ENCODE measurements at places on chromosomes 5 and 9.

GRCh38 chr9:20506099-20506900, 116.0 kb downstream of the MLLT3 start:
- no peak for DNase-seq

DNA sequence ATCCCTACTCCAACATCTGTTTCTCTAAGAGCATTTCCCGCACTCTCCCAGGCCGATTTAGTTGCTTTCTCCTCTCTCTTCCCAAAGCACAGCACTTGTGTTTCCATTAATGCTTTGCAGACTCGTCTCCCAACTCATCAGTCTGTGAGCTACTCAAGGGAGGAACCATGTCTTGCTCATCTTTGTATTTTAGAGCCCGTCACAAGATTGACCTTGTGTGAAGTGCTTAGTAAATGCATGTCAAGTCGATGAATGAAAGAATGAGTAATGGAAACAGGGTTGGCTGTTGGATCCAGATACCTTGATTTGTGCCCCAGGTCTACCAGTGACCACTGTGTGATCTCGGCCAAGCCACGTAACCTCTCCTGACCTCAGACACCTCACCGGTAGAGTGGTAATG, 99.3 kb downstream of the KLF4 start:
- DNase-seq, result no peak

DNA sequence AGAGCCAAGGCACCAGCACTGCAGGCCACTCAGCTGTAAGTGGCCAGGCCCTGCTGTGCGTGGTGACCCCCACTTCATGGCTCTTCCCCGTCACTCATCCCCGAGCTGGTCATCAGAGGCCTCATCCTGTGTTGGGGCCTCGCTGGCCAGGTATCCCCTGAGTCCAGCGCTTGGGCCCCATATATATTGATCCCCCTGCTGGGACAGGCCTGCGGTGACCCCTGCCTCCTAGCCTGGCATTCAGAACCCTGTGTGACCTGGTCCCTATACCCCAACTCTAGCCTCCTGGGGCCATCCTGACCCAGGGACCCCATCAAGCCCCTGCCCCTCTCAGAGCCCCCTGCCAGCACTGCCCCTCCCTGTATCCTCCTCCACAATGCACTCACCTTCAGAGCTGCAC, 12.7 kb downstream of the GBGT1 start:
- no peak for DNase-seq

GRCh38 chr9:13588151-13589033, 308.9 kb upstream of the MPDZ start:
- DNase-seq, result no peak

DNA sequence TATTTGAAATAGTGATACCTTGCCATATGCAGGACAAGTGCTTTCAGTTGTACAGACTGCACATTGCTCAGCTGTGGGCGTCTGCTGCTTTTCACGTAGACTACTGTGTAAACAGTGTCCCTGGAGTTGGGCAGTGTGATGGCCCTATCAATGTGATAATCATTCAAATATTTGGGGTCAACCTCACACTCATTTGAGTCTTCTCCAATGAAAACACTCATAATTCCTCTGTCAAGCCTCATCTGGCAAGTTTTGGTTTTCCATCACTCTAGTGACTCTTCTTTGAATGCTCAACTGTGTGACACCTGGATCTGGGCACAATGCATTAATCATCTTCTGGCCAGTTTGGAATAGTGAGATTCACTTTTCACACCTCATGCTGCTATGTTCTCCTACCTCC, 64.4 kb downstream of the UGCG start:
- no peak for DNase-seq

- no peak for DNase-seq
These were observed 10.1 kb upstream of the MOB3B start for GRCh38 chr9:27539479-27540441.

DNA sequence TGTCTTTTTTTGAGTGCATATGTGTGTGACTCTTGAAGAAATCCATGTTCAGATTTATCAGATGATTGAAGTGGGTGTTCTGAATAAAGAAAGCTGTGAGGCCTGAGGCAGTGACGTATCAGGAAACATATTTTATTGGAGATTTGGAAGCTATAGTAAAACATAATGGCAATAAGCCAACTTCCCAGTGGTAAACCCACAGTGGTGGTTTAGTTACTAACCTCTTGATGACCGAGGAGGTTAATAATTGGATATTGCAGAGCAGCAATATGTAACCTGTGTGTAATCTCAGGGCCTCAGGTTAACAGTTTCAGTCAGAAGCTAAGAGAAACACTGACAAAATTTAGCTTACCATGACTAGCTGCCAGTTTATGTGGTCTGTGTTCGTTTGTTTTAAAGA, 6.9 kb downstream of the RGMB start:
- no peak for DNase-seq

DNA sequence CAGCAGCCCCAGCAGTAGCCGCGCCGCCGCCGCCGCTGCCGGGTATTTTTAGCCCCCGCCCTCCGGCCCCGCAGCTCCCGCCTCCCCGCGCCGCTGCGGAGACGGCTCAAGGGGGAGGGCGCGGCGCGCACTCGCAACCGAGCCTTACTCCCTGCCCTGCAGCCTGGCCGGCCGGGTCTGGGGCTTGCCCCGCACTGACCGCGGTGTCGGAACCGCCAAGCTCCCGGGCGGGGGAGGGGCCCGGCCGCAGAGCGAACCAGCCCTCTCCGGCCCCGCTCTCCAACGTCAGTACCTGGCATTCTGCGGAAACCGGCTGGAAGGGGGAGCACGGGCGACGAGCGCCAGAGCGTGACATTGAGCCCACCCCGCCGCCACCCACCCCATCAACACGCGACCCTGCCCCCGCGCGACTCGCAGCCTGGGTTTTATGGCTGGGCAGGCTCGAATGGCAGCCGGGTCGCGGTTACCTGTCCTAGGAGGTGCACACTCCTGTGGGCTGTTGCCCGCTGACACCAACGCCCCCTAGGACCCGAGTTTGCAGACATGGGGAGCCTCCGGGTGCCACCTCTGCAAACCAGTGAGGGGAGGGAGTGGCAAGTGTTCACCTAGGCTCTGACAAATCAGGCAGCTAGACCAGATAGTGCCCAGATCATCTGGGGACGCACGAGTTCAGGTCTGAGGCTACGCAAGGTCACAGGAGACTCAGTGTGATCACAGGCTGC, at the start of gene ACSL6:
Gene ACSL6, minus strand, starts transcription at position 37 of the 722 bp plus-strand sequence. CDS start 105 bp downstream, outside the sequence.
- no peak for DNase-seq

DNA sequence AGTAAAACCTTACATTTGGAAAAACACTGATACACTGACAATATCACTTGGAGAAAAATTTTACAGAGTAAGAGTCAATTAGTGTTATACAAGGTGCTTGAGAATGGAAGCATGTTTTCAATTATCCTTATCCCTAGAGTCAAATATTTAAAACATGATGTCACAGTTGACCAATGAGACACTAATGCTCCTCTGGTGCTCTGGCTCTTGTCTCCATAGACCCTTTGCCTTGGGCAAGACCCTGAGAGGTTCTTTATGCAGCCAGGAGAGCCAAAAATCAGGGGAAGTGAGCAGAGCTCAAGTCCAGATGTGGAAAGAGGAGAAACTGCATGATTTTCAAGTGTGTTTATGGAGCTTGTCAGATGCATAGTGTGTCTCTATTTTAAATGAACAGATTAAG, 153.9 kb downstream of the MARCHF11 start:
- DNase-seq, result no peak

DNA sequence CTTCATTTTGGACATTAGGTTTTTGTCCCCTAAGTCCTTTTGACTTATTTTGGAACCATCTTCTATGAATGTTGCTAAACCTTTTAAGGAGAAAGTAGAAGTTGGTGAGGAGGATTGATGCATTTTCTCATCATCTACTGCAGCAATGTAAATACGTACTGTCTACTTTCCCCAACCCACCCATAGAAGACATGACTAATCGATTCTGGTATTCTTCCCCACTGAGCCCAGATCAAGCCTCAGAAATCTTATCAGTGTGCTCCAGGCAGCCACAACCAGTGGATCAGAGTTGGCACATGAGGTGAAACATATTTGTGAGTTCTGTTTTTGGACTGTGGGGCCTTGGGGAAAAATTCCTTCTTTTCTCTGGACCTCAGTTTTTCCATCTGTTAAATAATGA, 57.7 kb downstream of the FGF18 start:
- no peak for DNase-seq

GRCh38 chr9:128242828-128243214, 33.0 kb downstream of the GOLGA2 start:
- DNase-seq, result no peak

DNA sequence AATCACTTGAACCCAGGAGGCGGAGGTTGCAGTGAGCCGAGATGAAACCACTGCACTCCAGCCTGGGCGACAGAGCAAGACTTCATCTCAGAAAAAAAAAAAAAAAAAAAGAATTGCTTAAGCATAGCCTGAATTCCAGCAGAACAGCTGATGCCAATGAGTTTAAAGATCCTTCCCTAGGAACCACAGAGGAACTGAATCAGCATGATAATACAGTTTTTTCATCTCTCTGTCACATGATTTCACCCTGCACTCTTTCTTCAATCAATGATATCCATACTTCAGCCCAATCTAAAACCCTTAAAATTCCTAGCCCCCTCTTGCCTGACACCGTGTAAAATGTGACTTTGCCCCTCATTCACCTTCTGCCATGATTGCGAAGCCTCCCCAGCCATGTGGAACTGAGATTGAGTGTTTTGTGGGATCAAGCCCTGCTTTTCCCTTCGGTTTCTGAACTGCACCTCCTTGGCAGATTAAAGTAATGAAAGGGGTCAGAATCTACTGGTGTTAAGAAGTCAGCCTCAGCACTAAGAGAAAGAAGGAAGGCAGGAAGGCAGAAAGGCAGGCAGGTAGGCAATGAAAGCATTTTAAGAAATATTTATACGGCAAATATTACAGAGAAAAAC, 20.9 kb upstream of the DMXL1 start:
- DNase-seq, result no peak

DNA sequence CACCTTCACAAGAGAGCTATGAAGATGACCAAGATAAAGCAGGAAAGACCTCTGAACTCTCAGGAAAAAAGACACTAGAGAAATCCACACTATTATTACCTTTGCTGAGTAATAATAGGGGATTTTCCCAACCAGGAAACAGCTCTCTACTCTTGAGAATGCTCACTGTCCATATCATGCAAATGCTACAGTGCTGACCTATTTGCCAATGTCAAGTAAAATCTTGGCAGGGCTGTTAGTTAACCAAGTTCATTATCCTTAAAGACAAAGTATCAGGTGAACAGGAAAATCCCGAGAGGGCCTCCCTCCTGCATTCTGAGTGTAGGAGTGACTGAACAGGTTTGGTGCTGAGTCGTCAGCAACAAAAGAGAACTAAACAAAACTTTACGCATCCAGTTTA, 306.6 kb downstream of the ACTL7B start:
- DNase-seq, result no peak

DNA sequence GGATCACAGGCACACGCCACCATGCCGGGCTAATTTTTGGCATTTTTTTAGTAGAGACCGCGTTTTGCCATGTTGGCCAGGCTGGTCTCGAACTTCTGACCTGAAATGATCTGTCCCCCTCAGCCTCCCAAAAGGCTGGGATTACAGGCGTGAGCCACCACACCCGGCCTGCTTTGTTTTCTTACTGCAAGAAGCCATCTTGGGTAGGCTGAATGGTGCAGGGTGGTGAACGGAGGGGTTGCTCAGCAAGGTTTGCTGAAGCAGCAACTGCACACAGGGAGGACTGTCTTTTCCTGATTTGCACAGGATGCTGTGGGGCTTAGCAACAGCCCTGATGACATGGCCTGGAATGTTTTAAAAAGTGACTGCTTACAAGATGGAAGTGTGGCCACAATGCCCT, 10.7 kb downstream of the ZNF354B start:
- no peak for DNase-seq

DNA sequence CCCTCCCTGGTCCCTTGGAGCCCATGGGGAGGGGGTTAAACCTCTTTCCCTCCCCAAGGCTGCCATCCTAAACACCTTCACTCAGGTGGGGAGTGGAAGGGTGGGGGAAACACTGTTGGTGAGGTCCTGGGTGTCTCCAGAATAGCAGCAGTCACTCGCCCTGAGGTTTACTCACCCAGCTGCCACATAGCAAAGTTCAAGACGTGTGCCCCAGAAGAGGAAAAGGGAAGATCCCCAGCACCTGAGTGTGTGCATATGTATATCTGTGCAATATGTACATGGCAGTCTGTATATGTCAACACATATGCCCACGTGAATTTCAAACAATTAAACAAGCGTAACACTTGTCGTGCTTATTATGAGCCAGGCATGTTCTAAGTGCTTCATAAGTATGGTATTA, 31.3 kb upstream of the SMU1 start:
- DNase-seq, result no peak

DNA sequence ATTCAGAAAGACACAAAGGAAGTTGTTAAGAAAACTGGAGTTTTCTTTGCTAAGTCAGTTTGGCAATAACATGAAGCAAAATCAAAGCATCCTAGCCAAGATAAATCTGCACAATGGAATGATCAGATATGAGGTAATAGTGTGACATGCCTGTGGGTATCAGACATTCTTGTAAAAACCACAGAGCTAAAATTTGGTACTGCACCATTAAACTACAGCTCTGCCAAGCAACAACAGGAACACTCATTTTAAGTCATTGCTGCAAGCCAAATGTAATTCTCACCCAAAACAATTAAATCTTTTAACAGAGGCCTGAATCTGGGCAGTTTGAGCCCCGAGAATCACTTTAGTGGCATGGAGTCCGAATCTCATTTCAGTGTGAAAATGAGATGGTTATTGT, 96.6 kb downstream of the VCAN start:
- no peak for DNase-seq

DNA sequence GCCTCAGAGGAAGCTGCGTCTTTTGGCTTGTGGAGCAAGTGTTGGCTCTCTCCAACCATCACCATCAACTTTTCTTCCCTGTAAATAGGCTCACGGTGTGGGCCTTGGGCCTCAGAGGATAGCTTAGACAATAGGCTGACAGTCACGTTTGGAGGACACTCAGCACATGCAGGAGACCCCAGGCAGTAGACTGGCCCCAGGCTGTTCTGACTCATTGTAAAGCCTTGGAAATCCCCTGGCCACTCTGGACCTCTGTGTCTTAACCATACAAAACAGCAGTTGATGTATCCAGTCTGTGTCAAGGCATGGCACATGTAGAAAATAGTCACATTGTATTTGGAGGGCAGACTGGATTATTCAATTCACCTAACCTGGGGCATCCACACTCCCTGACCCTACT, 18.6 kb downstream of the CD74 start:
- DNase-seq, result no peak

- DNase-seq, result no peak
These were observed 12.9 kb upstream of the AJM1 start for GRCh38 chr9:136829412-136829811.

DNA sequence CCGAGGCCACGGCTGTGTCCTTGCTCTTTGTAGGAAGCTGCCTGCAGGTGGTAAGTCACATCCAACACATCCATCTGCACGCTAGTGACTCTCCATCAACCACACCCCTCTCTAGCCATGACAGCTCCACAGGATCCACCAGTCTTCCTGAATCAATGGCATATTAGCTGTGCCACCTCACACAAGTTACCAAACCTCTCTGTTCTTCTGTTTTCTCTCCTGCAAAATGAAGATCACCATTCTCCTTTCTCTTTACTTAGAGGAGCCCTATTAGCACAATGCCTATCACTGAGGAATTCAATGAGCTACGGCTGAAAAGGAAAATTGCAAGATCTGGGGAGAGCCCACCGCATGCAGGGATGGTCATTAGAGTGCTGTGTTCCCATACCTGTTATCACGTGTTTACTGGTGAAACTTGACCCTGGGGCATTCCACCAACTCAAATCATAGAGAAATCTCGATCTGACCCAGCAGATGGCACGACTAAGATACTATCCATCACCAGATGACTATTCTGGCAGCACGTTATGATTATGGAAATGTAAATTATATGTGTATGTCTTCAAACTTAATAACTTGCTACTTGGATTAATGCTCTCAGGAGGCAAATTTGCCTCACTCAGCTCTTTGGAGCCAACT, 20.9 kb downstream of the WHRN start:
- DNase-seq, result no peak

GRCh38 chr5:149452007-149452664, 73.0 kb upstream of the IL17B start:
- no peak for DNase-seq

All from cortex of kidney (tissue), 1 donor.